Left renal pelvis (tissue), 4 donors: ENCODE measurements at places on chromosomes 16 and 17. TPM values are rescaled to one million over a fixed set of nuclear protein-coding genes. Genes with fewer than 3 reads are reported as not detected.
A peak's percentile ranks its signal among the peaks of the same experiment; 100 is the strongest.

- DNase-seq = no peak
These were observed 48.0 kb downstream of the USP22 start for GRCh38 chr17:20994779-20995149.

DNA sequence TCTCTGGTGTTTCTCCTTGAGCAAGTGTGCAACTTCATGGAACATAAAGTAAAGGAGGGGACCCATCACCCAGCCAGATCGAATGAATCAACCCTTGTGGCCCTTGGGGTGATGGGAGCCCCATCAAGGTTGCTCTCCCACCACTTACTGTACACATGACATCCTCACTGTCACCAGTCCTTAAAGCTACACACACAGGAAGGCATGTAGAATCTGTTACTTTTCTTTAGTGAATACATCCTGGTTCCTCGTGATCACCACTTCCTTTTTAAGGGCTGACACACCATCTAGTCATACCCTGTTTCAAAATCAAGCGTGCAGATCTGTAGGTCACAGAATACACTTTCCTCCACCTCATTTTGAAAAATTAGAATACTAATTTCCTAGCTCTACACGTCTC, 22.6 kb upstream of the MPHOSPH6 start:
- no peak for DNase-seq

DNA sequence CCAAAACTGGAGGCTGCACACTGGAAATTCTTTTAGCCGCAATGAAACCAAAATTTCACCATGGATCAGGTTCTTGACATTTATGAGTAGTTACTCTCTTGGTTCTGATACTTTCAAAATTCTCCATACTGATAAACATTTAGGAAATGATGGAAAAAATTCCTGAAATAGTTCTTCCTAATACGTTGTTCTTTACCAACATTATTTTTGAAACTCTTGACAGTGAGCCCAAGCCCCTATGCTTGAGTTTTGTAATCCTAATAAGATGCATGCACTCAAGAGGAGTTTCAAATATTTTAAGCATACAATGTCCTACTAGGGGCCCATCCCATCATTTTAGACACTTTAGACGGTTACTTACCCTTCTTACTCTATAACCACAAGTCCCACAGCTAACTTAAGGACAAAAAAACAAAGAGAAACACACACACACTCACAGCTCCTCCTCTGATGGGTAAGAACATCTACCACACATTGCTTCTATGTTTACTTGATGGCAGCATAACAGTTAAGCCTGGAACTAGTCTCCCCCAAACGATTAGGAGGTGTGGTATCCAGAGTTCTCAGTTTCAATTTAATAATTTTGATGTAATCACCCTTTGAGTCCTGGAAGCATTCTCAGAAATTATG, 3.7 kb downstream of the VEZF1 start:
- DNase-seq = no peak

- DNase-seq = no peak
These were observed 94.4 kb downstream of the HS3ST3B1 start for GRCh38 chr17:14395255-14395654.

DNA sequence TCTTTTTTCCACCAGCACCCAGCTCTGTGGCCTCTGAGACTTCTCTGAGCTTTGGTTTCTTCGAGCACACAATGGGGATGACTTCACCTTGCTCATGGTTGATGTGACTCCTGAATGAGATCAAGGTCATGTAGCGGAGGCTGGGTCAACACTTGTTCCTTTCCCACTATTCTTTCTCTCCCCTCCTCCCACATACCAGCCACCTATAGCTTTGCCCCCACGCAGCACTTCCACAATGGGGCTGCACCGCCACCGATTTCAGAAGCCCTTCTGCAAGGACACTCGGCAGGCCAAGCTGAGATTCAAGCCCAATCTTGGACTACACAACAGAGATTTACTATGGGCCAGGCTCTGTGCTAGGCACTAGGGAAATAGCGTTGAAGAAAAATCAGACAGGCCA, 14.4 kb downstream of the TRIM25 start:
- DNase-seq = no peak

DNA sequence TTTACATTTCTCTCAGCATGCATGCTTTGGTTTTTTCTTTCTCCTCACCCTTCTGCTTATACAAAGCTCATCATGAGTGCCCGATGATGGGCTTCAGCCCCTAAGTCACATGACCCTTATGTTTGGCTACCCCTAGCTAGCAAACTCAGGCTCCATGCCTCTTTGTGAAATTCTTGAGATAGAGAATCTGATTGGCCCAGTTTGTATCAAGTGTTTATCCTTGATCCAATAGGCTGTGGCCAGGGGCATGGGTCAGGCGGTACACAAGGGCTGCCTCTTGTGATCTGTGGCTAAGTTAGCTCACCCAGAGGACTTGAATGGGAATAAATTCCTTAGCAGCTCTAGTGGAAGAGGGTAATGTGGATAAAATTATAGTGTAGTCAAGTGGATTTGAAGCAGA, 11.5 kb upstream of the TOX3 start:
- no peak for DNase-seq

GRCh38 chr16:4358831-4359561, 7.9 kb upstream of the PAM16 start:
- DNase-seq = no peak

DNA sequence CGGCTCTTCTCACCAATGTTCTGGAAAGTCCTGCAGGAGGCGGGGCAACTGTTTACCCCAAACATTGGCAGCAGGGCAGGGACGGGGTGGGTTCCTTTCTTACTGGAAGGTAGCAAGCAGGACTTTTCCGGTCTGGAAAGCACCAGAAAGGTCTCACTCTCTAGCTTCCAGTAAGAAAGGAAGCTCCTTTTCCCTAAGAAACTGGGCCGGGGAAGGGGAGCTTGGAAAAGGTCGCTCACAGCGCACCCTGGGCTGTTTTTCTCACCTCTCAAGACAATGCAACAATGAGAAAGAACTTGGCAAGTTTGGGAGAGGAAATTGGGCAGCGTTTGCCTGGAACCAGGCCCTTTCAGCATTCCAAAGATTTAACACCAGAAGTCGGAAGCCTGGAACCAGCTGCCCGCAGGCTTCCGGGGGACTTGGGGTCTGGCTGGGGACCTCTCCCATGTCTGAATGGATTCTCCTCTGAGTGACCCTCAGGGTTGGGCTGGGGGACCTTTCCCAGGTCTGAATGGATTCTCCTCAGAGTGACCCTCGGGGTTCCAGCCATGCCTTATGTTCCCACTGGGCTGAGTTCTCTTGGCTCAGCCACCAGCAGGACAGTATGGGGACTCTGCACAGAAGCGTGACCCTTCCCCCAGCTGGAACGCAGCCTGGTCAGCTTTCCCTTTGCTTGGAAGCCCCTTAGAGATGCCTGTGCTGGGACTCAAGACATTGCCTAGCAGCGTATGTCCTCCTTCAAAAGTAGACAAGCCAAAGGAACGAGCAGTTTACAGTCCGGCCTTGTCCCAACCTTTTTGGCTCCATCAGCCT, 166.5 kb upstream of the PLCG2 start:
- DNase-seq = no peak

DNA sequence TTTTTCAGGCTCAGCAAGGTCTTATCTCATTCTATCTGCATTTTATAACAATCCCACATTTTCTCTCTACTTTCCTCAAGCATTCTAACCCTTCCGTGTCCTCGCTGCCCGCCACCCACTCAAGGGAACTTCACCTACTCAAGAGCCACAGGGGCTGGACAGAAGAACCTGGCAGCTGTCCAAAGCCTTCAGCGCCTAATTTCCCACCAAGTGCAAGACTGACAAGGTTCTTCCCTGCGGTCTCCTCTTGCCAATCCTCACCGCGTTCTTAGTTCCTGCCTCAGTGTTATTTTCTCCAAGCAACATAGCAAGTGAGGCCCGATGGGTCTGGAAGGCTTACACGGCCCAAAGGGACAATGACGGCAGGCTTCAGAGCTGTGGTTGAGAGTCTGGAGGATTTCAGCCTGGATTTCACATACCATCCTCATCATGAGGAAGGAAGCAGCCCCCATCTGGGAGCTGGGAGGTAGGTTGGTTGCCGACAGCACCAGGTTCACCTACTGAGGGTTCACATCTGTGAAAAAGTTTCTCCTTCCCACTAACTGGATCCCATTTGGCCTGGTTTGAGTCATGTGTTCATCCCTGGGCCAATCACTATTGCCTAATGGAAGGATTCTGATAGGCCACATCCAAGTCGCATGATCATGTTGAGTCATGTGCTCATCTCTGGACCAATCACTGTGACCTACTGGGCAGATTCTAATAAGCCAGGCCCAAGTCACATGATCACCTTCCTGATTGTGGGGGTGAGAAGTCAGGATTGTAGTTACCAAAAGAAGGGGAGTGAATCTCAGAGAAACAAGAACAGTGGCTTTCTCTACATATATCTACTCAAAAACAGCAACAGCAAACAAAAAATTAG, 108.2 kb downstream of the N4BP1 start:
- no peak for DNase-seq

GRCh38 chr17:82592767-82593589, 55.3 kb downstream of the WDR45B start:
- DNase-seq = no peak

DNA sequence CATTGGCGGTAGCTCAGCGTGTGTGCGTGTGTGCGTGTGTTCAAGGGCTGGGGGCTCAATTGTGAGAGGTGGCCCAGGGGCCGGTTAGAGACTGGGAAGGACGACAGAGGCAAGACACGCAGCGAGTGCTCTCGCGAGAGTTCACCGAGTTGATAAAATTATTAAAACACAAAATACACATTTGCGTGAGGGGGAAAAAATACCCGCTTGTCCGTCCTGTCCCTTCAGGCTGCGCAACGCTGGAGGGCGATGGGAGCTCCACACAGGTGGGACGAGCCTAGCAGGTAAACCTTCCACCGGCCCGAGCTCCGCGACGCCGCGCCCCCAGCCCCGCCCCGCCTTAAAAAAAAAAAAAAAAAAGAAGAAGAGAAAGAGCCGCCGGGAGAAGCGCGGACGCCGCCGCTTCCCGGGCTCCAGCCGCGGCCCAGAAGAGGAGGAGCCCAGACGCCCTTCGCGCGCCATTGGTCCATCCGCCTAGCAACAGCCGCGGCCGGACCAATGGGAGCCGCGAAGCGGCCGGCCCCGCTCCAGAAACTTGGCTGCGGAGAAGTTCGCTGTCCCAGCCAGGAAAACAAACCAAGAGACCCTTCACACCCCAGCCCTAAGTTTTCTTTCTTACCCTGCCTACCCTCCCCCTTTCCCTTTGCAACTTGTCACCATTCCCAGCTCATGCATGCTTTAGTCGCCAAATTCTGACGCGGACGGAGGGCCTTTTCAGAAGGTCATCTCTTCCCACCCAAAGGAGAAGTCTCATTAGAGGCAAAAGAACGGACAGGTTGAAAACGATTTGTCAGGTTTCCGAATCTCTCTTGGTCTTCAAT, 169.9 kb upstream of the MAF start:
- peak; percentile 77 for DNase-seq

GRCh38 chr17:80123791-80124190, 22.4 kb downstream of the GAA start:
- no peak for DNase-seq

- DNase-seq = no peak
These were observed 231.0 kb downstream of the C16orf78 start for GRCh38 chr16:49604602-49605001.

- no peak for DNase-seq
These were observed 802 bp downstream of the CYLD start for GRCh38 chr16:50742576-50743200.

DNA sequence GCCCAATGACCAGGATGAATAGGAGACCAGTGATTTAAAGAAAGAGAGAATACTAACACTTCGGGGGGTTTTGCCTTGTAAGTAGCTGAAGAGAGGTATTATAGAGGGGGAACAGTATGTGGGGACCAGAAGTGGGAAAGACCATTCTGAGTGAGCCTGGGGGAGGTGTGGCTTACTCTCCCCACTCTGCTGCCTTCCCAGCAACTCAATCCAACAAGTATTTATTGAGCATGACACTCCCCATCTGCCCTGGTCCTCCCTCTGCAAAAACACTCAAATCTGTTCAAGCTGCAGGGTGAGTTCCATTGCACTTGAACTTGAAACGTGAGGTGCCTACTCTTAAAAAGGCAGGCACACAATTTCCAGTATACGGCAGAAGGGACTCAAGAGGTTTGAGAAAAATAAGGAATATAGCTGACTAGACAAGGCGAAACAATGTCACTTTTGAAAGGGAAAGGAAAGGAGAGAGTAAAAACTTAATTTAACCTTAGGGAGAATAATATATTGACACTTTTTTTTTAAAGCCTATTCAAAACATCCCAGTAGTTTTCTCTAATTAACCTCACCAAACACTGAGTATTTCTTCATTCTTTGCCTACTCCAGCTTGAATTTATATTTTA, 8.2 kb downstream of the FAM117A start:
- no peak for DNase-seq

GRCh38 chr16:9384141-9384540, 292.7 kb downstream of the HAPSTR1 start:
- no peak for DNase-seq

DNA sequence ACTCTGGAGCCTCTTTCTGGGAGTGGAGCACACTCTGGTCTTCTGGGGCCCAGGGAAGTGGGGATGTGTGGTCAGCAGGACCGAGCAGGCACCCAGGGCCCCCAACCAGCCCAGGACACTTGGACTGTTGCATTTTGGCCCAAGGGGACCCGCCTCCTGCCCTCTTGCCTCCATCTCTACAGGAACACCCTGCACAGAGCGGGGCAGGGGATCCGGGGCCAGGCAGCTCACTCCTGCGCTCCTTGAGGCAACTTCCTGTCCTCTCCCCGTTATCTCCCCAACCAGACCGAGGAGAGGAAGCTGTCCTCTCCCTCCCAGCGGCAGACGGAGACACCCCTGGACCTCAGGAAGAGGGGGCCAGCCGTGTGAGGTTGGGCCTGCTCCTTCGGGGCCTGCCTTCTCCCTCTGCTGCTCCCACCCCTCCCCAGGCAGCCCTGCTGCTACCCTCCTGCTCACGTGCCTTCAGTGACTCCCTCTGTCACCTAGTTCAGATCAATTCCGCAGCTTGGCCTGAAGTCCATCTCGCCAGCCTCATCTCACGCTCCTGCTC, 10.0 kb upstream of the ATP2A3 start:
- no peak for DNase-seq

RGS11 gene
- 1.8 TPM for polyA plus RNA-seq

ABCC3 gene
- 0.63 TPM for polyA plus RNA-seq
